Endodermal cell (in vitro differentiated cells): ENCODE measurements at places on chromosomes 11 and 22.

DNA sequence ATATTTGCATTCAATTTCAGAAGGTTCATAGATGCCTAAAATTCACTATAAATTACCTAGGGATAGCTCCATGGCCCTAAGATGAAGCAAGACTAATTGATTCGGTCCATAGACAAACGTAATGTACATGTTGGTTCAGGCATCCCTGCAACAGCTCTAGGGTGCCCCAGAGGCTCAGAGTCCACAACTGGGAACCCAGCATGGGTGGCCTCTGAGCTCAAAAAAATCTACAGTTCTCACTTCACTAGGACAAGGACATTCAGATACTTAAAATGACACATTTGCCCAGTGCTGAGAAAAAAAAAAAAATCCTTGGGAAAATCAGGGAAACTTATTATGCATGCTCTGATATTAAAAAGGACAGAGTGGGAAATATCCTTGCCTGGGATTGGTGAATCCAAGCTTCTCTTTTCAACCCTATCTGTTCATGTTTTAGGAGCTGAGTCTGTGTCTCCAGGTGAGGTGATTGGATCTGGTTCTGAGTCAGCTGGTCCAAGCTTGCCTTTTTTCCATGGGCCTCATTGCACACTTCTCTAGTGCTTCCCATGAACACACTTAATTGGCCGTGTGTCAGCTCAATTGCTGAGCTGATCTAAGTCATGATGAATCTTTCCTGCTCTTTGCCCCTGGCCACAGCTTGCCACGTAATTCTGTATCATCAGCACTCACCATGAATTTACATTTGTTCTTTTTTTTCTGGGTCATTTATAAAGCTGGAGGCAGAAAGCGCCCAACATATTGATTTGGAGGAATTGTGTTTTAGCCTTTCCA lies 116.3 kb upstream of the RCN1 start:
- DNase-seq, result no peak

GRCh38 chr11:82003671-82004515 lies 729.8 kb downstream of the FAM181B start:
- no peak for DNase-seq

GRCh38 chr22:48729499-48730171 lies 1098.0 kb downstream of the BRD1 start:
- DNase-seq, result no peak

- no peak for DNase-seq
Observed at GRCh38 chr11:42161886-42162285, 702.4 kb upstream of the LRRC4C start.

DNA sequence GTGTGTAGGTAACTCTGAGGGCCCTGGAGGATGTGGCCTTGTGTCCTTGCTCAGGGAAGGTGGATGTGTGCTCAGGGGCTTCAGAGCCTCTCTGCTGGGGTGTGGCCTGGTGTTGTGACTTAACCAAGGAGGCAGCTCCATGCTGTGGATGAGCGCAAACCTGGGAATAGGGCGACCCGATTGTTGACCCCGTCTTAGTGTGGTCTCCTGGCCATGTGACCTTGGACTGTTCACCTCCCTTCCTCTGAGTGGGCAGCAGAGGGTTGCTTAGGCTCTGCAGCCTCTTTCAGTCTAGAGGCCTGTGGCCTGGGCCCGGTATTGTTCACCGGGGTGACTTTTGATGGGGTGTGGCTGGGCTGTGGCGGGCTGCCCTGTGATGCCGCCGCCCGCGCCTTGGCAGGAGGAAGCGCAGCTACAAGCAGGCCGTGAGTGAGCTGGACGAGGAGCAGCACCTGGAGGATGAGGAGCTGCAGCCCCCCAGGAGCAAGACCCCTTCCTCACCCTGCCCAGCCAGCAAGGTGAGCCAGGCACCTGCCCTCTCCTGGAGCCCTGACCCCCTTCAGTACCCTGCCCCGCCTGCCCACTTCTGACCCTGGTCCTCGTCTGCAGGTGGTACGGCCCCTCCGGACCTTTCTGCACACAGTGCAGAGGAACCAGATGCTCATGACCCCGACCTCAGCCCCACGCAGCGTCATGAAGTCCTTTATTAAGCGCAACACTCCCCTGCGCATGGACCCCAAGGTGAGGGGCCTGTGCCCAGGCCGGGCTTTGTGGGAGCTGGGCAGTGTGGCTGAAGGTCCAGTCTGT lies 16.7 kb downstream of the INCENP start:
- no peak for DNase-seq

- no peak for DNase-seq
Observed at GRCh38 chr11:40998920-40999319, 460.5 kb downstream of the LRRC4C start.

- no peak for DNase-seq
Observed at GRCh38 chr11:61902313-61902712, 11.0 kb upstream of the FADS3 start.

DNA sequence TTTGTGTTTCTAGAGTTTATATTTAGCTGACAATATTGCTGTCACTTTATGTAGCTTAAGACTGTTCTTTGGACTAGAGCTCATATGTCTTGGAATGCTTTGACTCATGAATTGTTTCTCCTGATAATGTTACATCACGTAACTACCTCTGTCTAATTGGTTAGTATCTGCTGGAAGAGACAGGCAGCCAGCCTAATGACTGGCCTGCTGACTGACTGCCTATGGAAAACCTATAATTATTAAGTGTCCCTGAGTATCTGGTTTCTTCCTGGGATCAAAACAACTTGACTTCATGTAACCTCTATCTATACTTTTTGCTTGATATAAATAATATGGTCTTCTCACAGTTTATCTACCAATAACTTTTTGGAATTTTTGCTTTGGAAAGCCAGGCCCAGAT lies 9.4 kb downstream of the SOX6 start:
- DNase-seq, result no peak

GRCh38 chr11:538431-539051 lies 1.2 kb downstream of the LRRC56 start:
- peak; percentile 36 for DNase-seq

DNA sequence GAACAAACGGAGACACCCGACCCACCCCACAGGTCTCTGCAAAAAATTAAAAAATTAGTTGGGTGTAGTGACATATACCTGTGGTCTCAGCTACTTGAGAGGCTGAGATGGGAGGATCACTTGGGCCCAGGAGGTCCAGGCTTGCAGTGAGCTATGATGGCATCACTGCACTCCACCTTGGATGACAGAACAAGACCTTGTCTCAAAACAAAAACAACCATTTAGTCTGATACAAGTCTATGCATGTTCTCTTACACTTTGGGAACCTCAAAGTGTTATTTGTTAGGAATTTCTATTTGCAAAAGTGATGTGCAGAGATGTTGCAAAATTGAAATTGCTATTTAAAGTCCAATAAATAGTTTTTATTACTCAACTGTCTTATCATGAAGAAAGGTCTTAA lies 14.3 kb downstream of the ATG13 start:
- peak; percentile 19 for DNase-seq

- peak; percentile 95 for DNase-seq
Observed at GRCh38 chr11:66868726-66869566, 12.1 kb downstream of the LRFN4 start.

DNA sequence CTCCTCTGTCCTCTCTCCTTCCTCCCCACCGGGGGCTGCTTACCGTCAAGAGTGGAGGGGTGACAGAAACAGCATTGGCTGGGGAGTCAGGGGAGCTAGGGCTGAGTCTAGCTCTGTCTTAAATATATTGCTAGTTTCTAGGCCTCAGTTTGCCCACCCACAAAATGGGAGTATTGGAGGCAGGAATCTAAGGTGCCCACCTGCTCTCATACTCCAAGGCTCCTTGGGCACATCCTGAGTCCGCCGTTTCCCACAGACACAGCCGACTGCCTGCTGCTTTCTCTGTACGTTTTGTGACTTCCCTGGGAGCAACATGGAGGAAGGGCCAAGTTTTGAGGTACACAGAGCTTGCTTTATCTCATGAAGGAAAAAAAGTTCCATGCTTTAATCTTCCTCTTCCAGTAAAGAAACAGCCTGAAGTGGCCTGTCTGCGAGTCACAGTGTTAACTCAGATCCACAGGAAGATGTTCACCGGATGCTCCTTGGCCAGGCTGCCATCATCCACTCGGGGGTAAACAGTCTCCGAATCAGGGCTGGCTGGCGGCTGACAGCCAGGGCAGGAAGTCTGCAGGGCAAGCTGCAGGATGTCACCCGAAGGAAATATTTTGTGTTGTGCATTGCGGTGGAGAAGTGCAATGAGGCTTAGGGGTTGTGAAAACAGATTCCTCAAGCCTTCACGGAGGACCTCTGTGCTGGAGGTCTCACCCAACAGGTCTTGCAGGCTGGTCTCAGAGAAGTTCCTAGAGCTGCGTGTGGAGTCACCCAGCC lies 11.0 kb upstream of the CERK start:
- DNase-seq, result no peak

GRCh38 chr11:8717876-8718753 lies 35.5 kb downstream of the RPL27A start:
- DNase-seq, result peak; percentile 78

DNA sequence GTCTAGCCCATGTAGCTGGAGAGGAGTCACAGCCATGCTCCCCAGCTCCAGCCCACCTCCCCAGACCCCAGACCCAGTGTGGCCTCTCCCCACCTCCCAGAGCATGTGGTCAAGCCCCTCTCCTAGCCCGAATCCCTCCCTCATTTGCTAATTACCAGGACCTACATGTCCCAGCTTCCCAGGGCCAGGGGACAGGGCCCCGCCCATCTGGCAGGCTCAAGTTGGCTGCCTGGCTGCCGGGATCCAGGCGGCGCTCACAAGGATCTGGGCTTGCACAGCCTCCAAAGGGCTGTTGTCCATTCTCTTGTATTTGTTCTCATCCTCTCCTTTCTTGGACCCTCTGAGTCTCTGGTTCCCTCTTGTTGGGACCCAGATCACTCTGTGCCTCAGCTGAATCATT lies 4.6 kb upstream of the MIF start:
- DNase-seq, result no peak

- DNase-seq, result peak; percentile 92
Observed at GRCh38 chr11:32893343-32894148, 935 bp downstream of the QSER1 start.

DNA sequence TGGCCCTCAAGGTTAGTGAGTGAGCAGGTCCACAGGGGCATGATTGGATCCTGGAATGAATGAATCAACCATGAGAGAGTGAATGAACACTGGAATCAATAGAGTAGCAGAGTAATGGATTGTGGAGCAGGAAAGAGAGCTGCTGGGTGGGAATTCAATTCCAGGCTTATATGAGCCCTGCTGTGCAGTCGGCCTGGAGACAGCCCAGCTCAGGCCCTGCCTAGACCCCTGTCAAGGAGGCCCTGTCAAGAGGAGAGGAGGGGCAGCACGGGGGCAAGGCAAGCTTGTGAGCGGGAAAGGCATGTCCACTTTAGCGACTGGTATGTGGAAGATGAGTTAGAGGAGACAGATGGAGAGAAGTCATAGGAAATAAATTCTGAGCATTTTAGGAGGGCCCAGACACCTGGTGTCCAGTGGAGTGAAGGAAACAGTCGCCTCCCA lies 1.3 kb upstream of the FOLR1 start:
- DNase-seq, result peak; percentile 51

DNA sequence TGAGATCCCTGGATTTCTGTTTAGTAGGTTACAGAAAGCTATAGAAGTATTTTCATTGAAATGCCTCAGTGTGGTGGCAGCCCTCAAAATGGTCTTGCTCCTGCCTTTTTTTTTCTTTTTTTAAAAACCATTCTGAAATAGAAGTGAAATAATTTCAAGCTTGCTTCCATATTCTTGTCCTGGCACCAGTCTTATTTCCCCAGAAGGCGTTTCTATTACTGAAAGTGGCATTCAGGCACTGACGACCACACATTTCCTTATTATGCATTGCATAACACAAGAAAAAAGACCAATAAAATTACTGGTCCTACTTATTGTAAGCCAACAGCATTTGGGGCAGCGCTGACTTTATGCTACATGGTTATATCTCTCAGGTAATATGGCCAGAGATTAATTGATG lies 24.5 kb upstream of the LRRC4C start:
- DNase-seq, result no peak

DNA sequence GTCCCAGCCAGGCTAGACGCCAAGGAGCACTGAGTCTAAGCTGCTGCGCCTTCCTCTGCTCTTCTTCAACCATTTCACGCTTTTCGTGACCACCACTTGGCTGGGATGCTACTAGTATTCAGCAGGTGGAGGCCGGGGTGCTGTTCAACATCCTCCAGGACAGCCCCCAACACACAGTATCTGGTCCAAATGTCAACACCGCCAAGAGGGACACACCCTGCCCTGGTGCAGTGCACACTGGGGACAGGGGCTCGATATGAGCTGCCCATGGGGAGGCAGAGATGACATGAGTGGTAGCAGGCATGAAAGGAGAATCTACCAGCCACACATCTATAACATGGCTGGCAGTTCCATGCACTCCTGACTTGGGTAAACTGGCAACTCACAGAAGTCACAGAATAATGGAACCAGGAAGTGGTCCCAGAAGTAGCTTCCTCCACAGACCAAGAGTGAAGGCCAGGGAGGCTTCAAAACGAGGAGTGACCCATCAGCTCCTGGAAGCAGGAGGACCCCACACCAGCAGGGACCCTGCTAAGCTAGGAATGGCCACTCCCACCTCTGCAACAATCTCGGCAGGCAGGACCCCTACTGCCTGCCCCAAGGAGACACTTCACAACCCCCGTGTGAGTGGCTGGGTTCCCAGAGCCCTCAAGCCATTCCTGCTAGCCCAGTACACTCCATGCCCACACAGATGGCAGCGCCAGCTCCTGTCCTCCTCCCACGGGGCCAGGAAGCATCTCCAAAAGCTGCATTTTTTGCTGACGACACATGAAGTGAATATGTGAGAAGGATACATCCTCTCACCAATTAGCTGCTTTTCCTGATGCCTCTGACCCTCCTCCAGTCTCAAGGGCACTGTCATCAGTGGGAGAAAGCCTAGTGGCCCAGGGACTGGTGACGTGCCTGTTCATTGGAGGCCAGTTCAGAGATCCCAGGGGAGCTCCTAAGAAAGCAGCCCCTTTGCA lies 78.8 kb downstream of the DGCR2 start:
- no peak for DNase-seq

- DNase-seq, result no peak
Observed at GRCh38 chr11:101211407-101211975, 81.9 kb upstream of the PGR start.

GRCh38 chr11:99327527-99327926 lies 306.8 kb downstream of the CNTN5 start:
- no peak for DNase-seq

- DNase-seq, result no peak
Observed at GRCh38 chr22:20115691-20116375, at the start of gene RANBP1. TSS of gene RANBP1 (plus strand) at chr22:20116104. CDS start at chr22:20116185, 81 bp downstream.

DNA sequence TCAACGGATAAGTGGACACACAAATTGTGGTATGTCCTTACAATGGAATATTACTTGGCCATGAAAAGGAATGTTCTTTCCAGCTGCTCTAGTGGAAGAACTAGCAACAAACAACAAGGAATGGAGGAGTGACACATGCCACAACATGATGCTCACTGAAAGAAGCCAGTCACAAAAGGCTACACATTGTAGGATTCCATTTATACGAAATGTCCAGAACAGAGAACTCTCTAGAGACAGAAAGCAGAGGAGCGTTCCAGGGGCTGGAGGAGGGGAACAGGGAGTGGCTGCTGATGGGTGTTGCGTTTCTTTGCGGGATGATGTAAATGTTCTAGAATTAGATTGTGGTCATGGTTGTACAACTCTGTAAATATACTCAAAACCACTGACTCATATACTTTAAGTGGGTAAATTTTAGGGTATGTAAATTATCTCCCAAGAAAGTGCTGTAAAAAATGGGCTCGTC lies 32.4 kb upstream of the PDGFB start:
- no peak for DNase-seq
